Cardiac fibroblast (primary cell): ENCODE measurements at places on chromosomes 7 and 10.

DNA sequence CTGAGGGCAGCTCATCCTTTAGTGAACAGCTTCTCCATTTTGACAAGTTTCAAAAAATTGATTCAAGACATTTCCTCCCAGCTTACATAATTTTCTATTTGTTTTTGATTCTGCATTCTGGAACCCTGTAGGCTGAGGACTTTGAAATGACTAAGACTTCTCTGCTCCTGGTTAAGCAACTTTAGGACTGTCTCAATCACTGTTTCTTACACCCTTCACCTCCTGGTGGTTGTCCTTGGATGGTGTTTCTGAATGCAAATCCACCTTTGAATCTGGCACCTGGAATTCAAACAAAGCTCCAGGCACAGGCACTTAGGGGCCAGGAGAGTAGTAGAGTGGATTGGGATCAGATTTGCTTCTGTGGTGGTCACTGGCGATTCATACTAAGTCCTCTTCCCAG, 595.5 kb downstream of the LRMDA start:
- DNase-seq: no peak

GRCh38 chr7:155732286-155732685, 80.0 kb downstream of the SHH start:
- DNase-seq: no peak

GRCh38 chr7:66348959-66349358, 143.8 kb downstream of the TPST1 start:
- no peak for DNase-seq

GRCh38 chr10:58588673-58589265, 76.1 kb downstream of the BICC1 start:
- no peak for DNase-seq

DNA sequence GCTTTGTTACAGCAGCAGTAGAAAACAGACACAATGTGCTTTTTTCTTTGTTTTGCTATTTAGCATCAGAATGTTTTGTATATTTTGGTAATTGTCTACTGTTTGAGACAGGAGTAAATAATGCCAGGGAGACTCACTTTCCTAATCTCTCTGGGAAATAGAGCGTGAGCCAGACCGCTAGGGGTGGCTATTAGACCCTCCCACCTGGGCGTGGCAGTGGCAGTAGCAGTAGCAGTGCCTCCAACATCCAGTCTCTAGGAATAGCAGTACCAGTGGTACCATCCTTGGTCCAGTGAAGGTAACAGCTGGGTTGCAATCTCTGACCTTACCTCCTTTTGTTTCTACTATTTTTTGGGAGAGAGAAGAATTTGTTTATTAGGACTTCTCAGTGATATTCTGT, 165.7 kb upstream of the MAGI2 start:
- no peak for DNase-seq

- DNase-seq: no peak
These were observed 27.9 kb downstream of the LRRC20 start for GRCh38 chr10:70354556-70354955.

DNA sequence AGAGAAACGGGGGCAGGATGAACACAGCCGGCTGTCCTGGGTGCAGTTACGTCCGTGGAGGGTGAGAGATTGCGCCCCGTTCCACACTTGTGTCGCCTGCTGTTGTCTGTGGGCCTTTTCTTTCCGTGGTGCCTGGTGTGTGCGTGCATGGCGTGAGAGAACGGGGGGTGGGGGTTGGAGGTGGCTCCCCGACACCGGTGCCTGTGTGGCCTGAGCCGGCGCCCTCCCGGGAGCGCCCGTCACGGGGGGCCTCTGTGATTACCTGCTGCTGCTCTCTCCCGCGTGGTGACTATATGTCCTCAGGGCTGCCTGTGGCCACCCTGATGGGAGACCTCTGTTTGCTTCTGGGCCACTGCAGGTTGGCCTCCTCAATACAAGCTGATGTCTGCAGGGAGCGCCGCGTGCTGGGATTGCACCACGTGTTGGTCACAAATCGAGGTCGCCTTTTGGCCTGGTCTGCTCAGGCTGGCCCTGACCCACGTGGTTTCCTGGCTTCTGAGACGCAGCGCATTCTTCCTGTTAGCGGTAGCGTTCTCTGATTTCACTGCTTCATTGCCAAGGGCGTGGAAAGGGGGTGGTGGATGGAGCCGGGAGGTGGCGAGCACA, 10.9 kb upstream of the AP5Z1 start:
- no peak for DNase-seq

DNA sequence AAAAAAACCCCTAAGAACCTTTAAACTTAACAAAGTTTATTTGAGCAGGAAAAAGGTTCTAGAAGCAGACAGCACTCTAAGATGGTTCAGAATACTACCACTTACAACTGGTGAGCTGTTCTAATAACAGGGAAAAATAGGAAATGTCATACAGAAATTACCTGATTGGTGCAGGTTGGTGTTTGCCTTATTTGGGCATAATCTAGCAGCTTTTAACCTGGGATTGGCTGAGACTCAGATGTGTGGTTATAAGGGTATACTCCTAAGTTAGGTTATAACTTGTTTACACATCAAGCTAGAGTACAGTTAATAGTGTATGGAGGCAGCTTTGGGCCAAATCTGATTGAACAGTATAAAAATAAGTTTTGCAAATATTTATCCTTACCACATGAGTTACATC, 59.8 kb downstream of the MAPK8 start:
- peak; percentile 16 for DNase-seq

- DNase-seq: peak; percentile 26
These were observed 60.7 kb upstream of the ZNF746 start for GRCh38 chr7:149558149-149558861.

GRCh38 chr10:43166880-43167497, 28.7 kb downstream of the CSGALNACT2 start:
- no peak for DNase-seq

GRCh38 chr10:115826396-115826795, 446.6 kb downstream of the GFRA1 start:
- DNase-seq: peak; percentile 21

DNA sequence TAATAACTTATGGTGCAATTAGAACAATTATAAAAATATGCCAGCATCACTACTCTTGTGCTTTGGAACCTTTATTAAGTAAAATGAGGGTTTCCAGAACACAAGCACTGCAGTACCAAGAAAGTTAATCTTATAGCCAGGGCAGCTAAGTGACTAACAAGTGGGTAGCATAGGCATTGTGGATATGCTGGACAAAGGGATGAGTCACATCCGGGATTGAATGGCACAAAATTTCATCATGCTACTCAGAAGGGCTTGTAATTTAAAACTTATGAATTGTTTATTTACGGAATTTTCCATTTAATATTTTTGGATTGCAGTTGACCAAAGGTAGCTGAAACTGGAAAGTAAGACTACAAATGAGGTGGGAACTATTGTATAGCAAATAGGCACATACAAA, 250.6 kb downstream of the C7orf25 start:
- peak; percentile 73 for DNase-seq

DNA sequence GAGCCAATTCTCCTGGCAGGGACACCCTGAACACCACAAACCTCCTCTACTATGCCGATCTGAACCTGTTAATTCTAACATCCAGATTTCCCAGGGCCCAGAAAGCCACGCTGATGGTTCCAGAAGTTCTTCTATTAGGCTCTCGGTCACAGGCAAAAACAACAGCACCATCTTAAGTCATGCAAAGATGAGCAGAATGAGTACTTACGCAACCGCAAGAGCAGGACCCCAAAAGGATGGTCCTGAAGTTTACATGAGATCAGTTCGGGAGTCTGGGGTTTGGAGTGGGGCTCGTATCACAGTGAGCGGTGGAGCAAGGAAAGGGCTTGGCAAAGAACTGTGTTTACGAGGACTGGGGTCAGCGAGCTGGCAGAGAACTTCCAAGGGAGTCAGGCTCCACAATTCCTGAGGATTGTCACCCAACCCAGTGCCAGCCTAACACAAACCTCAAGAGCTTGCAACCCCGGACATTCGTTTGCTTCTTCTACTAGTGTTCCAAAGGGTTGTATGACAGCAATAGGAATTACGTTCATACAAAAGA, 532.6 kb downstream of the TNS3 start:
- DNase-seq: no peak

GRCh38 chr7:100166317-100166940, 2.0 kb downstream of the GAL3ST4 start:
- DNase-seq: no peak

GRCh38 chr7:76364198-76364584, 5.4 kb upstream of the YWHAG start:
- peak; percentile 84 for DNase-seq

DNA sequence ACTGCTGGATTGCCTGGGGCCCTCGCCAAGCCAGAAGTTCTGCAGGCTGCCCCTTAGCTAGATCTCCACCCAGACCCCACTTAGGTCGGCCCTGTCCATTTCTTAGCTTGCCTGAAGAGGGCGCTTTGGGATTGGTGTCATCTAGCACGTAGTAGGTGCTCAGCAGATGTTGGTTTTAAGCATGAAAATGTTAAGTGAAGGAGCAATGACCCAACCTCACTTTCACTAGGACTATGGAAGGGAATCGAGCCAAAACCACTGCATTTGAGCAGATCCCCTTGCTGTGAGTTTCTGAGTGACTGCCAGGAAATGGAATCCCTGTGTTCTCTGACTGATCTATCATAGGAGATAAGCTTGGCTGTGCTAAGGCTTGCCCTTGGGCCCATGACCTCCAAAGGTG, 131.7 kb upstream of the EEPD1 start:
- DNase-seq: peak; percentile 32

- peak; percentile 21 for DNase-seq
These were observed 157.3 kb downstream of the CACNA2D1 start for GRCh38 chr7:82286096-82286797.

- peak; percentile 82 for DNase-seq
These were observed 472.0 kb upstream of the AKR1E2 start for GRCh38 chr10:4353964-4354363.

DNA sequence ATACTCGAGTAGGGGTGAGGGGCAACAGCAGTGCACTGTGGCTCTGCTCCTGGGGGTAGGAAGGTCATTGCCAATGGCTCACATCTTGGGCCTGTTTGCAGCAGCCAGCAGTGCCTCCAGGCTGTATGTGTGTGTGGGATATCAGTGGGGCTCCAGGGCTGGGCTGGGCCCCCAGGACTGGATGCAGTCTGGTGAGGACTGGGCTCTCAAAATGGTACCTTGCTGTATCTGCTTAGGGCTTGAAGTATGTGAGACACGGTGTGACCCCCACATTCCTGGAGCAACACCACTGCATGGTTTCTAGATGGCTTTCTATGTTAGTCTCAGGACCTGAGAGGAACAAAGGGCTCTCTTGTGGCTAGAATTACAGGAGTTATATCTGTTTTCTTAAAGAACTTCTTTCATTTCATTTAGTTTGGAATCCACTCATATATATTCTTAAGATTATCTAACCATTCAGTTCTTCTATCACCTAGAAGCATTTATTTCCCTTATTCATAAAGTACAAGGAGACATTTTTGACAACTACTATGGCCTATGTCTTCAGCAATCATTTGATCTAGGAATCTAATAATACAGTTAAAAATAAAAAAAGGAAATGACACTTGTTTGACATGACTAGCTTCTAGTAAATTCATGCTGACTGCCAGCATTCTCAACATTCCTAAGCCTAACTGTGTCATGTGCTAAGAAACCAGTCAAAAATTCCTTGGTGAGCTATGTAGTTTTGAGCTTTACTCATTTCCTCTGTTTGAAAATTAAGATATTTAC, 443.2 kb upstream of the SEMA3A start:
- peak; percentile 96 for DNase-seq

DNA sequence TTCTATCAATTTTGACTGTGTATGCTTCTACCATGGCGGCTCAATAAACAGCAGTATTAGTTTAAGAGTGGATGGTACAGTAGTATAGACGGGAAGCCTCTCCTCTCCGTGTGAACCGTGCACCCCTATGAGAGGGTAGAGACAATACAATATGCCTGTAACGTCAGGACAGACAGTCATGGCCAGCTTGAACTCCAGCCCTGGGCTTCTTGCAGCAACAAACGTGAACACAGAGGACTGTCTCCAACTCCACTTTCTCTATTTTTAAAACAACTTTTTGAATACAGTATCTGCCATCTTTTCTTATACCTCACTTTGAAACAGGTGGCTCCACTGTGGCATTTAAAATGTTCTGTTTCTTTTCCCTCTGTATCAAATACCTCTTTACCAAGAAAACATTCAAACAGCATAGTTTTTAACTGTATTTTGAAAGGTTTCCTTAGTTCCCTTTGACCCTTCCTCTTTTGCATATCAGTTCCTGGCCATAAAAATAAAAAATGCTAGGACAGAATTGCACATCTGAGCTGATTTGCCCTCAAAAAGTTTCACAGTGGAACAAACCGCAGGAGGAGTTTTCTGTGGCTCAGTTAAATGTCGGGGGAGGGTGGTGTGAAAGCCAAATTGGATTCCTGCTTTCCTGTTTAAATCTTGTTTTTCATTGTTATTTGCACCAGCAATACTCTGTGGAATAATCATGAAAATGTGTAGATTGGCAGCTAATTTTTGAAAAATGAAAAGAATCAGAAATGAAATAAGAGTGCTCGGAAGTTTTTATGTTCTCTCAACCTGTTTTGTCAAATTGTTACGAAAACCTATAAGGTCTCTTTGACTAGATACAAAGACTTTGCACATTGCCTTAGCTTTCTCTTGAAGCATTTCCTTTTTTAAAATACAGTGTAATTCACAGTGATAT, 8.0 kb downstream of the IKZF1 start:
- no peak for DNase-seq

DNA sequence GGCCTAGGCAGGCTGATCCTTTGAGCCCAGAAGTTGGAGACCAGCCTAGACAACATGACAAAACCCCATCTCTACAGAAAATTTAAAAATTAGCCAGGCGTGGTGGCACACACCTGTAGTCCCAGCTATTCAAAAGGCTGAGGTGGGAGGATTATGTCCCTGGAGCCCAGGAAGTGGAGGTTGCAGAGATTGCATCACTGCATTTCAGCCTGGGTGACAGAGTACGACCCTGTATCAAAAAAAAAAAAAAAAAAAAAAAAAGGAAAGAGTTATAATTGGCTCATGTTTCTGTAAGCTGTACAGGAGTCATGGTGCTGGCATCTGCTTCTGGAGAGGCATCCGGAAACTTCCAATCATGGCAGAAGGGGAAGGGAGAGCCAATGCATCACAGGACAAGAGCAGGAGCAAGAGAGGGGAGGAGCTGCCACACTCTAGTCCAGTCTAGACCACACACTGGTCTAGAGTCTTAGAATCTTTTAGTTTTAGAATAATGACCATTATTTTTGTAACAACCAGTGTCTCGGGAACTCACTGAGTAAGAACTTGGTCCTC, 16.8 kb downstream of the DOCK1 start:
- peak; percentile 76 for DNase-seq

- DNase-seq: no peak
These were observed 20.5 kb downstream of the EIF3B start for GRCh38 chr7:2374830-2375728.

GRCh38 chr7:127650847-127651555, 993 bp upstream of the SND1 start:
- DNase-seq: no peak

GRCh38 chr7:29270594-29271318, 76.2 kb downstream of the CHN2 start:
- peak; percentile 69 for DNase-seq

- no peak for DNase-seq
These were observed 154.4 kb downstream of the CACNA2D1 start for GRCh38 chr7:82289152-82289535.

- DNase-seq: no peak
These were observed 11.2 kb upstream of the ARPC1A start for GRCh38 chr7:99314504-99314903.

- DNase-seq: no peak
These were observed 145.6 kb downstream of the GLCCI1 start for GRCh38 chr7:8114175-8114574.

- peak; percentile 51 for DNase-seq
These were observed 16.5 kb upstream of the CHN2 start for GRCh38 chr7:29177963-29178600.

GRCh38 chr10:49150426-49150825, 16.6 kb upstream of the FAM170B start:
- no peak for DNase-seq
